NCI-H1930 (cell line): ENCODE measurements at places on chromosomes 13 and 19.

DNA sequence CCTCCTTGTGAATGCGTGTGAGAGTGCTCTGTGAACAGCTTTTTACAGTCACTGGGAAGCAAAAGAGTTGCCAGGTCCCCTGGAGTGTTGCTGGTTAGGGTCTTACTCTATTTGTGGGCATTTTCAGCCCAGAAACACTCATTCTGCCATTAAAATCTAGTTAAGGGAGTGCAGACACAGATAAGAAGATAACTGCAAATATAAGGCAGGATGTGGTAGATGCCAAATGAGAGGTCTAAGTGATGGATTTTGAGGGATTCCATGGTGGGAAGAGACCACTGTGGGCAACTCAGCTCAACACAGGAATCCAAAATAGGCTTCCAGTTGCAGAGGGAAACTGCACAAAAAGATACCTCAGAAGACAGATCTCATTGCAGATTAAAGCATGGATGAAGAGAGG lies 54.5 kb upstream of the KL start:
- no peak for DNase-seq

- DNase-seq = no peak
These were observed 122.0 kb downstream of the NDFIP2 start for GRCh38 chr13:79602936-79603335.

- DNase-seq = no peak
These were observed 165.5 kb upstream of the KLF12 start for GRCh38 chr13:74299721-74300120.

DNA sequence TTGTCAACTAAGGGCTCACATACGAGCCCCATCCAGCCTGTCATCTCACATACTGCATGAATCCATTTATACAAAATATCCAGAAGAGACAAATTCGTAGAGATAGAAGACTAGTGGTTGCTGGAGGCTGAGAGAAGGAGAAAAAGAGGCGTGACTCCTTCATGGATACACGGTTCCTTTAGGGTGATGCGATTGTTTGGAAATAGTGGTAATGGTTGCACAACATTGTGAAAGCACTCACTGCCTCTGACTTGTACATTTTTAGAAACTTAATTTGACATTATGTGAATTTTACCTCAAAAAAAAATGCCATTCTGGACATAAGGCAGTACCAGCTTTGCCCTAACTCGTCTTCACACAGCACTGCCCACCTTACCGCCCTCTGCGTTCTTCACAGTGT lies 27.3 kb downstream of the IGFL1 start:
- DNase-seq = no peak

- DNase-seq = no peak
These were observed 171.6 kb upstream of the IPO5 start for GRCh38 chr13:97781891-97782305.

GRCh38 chr13:27044837-27045570 lies 126.6 kb downstream of the USP12 start:
- DNase-seq = no peak
